ENCODE measurements at places on chromosomes 4 and X.

DNA sequence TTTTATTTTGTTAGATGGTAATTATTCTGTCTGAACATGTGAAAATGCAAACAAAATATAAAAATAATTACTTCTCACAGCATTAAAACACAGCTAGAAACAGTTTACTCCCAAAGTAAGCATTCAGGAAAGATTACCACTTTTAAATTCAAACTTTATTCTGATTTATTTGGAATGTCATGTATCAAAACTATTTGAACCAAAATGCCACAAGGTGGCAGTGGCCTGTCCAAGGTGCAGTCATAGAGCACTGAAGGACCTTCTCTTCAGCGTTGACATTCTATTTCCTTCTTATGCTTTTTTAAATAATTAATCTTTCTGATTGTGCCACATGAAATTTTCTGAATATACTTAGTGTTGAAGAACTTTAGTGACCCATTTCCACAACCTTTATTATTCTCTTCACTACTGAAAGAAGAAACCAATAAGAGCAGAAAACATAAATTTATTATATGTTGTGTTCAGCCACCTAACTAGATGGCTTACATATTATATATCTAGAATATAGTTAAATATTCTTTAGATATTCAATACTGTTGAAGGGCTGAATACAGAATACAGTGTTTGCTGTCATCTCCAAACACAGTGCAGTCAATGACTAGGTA is 283.6 kb downstream of the CFAP299 start:
- DNase-seq, result no peak

DNA sequence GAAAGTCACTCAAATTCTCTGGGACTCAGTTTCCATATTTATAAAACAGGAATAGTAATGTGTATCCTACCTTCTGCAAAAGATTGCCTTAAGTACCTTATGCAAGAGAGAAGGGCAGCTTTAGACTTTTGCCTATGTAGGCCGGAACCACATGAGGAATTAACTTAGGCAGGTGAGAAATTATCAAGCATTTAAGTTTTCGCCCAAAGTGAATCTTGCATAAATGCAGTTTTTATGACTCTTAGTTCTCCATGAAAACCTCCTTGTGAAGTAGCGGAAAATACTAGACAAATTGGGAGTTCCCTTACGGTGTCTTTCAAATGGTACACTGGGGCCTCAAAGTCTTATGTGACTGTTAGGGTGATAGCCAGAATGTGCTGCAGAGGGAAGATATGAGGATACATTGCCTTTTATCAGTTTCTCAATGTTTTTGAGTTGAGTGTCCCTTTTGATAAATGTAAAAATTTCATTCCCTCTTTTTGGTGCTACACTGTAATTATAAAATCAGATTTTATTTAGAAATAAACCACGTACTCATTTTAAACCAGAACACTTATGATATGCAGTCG is 2.6 kb downstream of the SH2D1A start:
- no peak for DNase-seq

GRCh38 chr4:28508636-28509035 is 1648.0 kb downstream of the STIM2 start:
- no peak for DNase-seq

GRCh38 chr4:102141842-102142241 is 203.4 kb downstream of the SLC39A8 start:
- no peak for DNase-seq

GRCh38 chr4:83605744-83606172 is 69.8 kb downstream of the GPAT3 start:
- DNase-seq, result no peak

All from nucleus accumbens (tissue), 56 donors.